ENCODE measurements at places on chromosomes 2 and 18. TPM values are rescaled to one million over a fixed set of nuclear protein-coding genes. Genes with fewer than 3 reads are reported as not detected.

The CCDC74A gene
- total RNA-seq: 12.1 TPM

The MYO5B gene
- 26.8 TPM for total RNA-seq

The CLEC4F gene
- not detected for total RNA-seq

The KCNS3 gene
- 13.7 TPM for total RNA-seq

The RASGRP3 gene
- 0.19 TPM for total RNA-seq

The TWIST2 gene
- total RNA-seq: 14.7 TPM

The PROKR1 gene
- total RNA-seq: not detected

The USP37 gene
- total RNA-seq: 6.0 TPM

The FAP gene
- 3.2 TPM for total RNA-seq

The MRPL30 gene
- total RNA-seq: 33.0 TPM

The CBLN2 gene
- not detected for total RNA-seq

The TTN gene
- total RNA-seq: not detected

The LRATD1 gene
- total RNA-seq: 44.7 TPM

The FOSL2 gene
- total RNA-seq: 74.8 TPM

The GPR17 gene
- not detected for total RNA-seq

The RSAD2 gene
- not detected for total RNA-seq

The PDCD1 gene
- total RNA-seq: not detected

The UGT1A6 gene
- total RNA-seq: 35.8 TPM

The DUSP19 gene
- 0.98 TPM for total RNA-seq

The NDC80 gene
- total RNA-seq: 13.9 TPM

The COL6A3 gene
- 55.6 TPM for total RNA-seq

The SCN2A gene
- total RNA-seq: 0.07 TPM

The MYL12A gene
- total RNA-seq: 452 TPM

The TMEM247 gene
- total RNA-seq: not detected

The NCKAP1 gene
- total RNA-seq: 107 TPM

The RPL37A gene
- 2,193 TPM for total RNA-seq

The CCDC102B gene
- total RNA-seq: 0.92 TPM
